T-cell (primary cell): ENCODE measurements at places on chromosomes 4 and X. TPM values are rescaled to one million over a fixed set of nuclear protein-coding genes. Genes with fewer than 3 reads are reported as not detected.

GRCh38 chr4:114601304-114602052 is 2.9 kb downstream of the UGT8 start:
- no peak for DNase-seq

The GLRA3 gene
- not detected for total RNA-seq

The RBM47 gene
- 0.79 TPM for total RNA-seq

- DNase-seq = no peak
These were observed 61.2 kb downstream of the TRIM2 start for GRCh38 chr4:153265306-153266047.

GRCh38 chr4:119113033-119113655 is 22.5 kb upstream of the MYOZ2 start:
- no peak for DNase-seq

The PAK3 gene
- total RNA-seq = 0.79 TPM

GRCh38 chr4:15976456-15977447 is 13.8 kb upstream of the FGFBP2 start:
- DNase-seq = no peak

GRCh38 chr4:17823871-17824669 is 13.3 kb downstream of the NCAPG start:
- DNase-seq = no peak

The TLR2 gene
- total RNA-seq = 2.2 TPM

- DNase-seq = no peak
These were observed 1209.6 kb downstream of the PCDH7 start for GRCh38 chr4:31929676-31930345.

GRCh38 chr4:150906987-150907633 is 108.0 kb downstream of the LRBA start:
- DNase-seq = no peak

DNA sequence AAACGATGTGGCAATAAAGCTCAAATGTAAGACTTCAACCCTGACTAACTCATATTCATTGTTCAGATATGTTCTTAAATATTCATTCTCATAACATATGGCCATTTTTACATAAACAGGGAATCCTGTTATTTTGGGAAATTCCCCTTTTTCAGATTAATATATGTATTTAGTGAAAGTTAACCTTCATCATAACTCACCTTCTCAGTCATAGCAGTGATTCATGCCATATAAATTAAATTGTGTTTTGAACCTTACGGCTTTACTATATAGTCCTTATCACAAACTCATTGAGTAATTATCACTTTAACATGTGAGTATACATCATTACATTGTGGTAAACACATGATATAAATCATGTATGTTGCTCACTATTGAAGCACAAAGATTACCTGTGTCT is 392.5 kb upstream of the TRAM1L1 start:
- no peak for DNase-seq

- DNase-seq = no peak
These were observed 786.1 kb downstream of the PDHA2 start for GRCh38 chr4:96626023-96626422.

DNA sequence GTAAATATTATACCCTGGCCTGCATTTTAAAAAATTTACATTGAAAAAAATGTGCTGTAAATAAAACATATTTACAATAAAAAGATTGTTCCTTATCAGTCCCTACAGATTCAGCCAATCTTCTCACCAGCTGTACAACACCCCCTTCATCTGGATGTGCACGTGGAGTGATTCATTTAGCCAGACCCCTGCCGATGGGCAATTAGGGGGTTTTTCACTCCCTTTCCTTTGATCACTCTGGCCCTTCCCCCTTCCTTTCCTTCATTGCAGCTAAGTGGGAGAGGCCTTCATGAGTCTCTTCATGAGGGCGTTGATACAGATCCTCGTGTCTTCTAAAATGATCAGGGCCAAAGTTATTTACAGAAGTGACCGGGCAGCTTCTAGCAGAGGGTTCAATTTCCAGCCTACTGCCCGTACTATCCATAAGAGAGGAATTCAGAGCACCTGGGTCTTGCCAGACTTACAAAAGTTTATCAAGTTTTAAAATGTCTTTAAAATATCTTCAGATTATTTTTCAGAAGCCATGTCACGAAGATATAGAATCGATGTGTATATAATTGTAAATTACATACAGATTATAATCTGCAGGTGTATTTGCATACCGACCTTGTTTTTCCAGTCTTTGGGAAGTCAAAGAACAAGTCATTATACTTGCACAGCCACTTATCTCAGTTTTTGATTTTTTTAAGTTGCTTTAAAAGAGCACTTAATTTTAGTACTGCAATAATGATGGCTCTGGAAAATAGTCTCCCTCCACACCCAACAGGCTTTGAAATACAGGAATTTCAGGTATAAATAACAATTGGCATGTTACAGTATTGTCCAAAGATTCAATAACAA is 21.4 kb upstream of the RASL11B start:
- DNase-seq = no peak

The C4orf54 gene
- total RNA-seq = not detected

- no peak for DNase-seq
These were observed 2.8 kb downstream of the ERVMER34-1 start for GRCh38 chr4:52748432-52748831.

DNA sequence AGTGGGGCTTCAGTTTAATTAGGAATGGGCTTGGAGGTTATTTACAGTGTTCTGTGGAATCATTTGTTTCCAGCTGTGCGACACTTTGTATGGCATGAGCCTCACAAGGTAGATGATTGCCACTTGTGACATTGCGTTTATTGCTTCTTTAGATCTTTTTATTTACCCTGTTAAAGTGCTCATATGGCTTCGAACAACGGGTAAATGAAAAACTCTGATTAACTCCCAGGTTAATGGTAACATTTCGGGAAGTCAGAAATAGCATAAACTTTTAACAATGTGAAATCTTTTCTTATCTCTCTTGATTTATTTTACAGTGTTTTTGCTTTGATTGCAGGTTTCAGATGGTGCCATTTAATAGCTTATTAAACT is 494.3 kb downstream of the IDS start:
- no peak for DNase-seq

- DNase-seq = no peak
These were observed 87.3 kb downstream of the SCD5 start for GRCh38 chr4:82711158-82711785.

The RAB33A gene
- 13.9 TPM for total RNA-seq

GRCh38 chrX:113390531-113390930 is 549.9 kb upstream of the AMOT start:
- no peak for DNase-seq

- DNase-seq = no peak
These were observed 140.6 kb upstream of the ARX start for GRCh38 chrX:25156323-25156722.

DNA sequence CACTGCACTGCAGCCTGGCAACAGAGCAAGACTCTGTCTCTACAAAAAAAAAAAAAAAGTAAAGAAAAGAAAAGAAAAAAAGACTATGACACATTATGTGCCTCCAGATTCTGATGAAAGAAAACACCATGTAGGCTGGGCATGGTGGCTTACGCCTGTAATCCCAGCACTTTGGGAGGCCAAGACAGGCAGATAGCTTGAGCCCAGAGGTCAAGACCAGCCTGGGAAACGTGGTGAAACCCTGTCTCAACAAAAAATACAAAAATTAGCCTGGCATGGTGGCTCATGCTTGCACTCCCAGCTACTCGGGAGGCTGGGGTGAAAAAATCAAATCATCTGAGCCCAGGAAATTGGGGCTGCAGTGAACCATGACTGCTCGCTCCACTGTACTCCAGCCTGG is 19.4 kb downstream of the THOC2 start:
- no peak for DNase-seq

The GAB3 gene
- 26.2 TPM for total RNA-seq

GRCh38 chr4:176443117-176443516 is 123.4 kb downstream of the SPCS3 start:
- no peak for DNase-seq

DNA sequence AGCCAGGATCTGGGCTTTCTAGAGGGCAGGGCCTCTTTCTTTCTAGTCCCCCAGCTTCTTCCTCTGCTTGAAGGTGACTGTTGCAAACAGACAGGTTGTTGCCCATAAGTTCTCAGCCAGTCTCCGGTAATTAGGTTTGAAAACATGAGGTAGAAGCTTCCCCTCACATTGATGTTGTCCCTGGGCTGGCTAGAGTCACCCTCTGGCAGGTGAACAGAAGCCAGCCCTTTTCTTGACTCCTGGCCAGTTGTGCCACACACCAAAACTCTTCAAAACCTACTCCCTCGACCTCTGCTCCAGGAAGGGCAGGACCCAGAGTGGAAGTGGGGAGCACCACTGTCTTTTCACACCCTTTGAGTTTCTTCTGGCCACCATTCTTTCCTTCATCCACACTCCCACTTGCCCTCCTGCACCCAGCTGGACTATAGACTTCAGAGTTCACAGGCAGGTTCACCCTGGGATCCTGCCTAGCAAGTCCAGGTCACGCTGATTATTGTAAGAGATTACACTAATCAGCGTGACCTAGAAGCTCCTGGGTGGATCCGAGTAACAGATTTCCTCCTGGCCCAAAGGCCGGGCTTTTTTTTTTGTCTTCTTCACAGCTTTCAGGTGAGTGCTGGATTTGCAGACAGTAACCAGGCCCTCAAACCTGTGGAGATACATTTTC is 37.4 kb upstream of the ARHGAP6 start:
- DNase-seq = no peak

GRCh38 chrX:150150076-150150779 is 211.9 kb upstream of the EOLA2 start:
- DNase-seq = no peak

DNA sequence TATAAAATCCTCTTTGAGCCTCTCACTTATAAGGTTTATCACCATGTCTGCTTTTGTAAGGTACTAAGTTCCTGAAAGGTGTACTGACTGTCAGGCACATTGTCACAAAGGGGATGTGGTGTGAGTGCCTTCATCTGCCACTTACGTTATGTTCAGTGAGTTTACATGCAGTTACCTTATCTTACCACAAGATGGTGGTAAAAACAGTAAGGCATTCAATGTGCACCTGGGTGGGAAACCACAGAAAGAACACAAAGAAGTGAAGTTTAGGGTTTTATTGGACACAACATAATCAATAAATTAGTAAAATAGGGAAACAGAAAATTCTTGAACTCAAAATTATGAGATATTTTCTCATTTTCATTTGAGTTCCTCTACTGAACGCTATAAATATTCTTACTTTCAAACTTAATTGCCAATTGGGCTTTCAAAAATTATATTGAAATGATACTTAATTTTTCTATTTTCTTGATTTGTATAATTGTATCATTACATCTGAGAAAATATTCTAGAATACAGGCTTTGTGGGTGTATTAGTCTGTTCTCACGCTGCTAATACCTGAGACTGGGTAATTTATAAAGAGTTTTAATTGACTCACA is 650.8 kb downstream of the PCDH7 start:
- no peak for DNase-seq

The FRG2 gene
- total RNA-seq = not detected

DNA sequence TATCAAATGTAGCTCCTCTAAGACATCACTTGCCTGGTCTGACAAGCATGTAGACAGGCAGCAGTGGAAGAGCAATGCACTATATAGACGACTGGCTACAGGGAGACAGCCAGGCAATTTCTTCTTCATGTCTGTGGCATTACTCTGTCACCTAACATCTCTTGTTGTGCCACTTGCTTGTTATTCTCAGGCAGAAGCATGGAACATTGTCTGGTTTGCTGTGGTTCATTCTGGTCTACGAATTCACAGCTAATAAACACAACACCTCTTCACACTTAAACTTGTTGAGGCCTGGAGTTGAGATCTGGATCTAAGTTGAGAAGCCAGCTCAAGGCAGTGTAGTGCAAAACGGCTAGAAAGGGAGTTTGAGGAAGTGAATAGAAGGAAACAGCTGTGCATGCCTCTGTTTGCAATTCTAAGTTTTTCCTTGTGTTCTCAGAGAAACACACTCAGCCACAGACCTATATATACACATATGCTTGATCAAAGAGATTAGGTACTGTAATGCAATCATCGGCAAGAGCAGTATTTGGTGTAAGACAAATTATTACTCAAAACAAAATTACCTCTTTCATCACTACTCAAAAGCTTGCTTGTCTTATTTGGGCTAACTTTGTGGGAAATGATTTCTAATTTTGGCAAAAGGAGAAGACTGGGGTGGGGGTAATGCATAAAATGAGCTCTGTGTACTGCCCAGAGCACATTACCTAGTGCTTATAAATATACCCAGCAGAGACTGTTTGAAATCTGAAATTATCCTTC is 243.8 kb downstream of the PPP3CA start:
- no peak for DNase-seq

DNA sequence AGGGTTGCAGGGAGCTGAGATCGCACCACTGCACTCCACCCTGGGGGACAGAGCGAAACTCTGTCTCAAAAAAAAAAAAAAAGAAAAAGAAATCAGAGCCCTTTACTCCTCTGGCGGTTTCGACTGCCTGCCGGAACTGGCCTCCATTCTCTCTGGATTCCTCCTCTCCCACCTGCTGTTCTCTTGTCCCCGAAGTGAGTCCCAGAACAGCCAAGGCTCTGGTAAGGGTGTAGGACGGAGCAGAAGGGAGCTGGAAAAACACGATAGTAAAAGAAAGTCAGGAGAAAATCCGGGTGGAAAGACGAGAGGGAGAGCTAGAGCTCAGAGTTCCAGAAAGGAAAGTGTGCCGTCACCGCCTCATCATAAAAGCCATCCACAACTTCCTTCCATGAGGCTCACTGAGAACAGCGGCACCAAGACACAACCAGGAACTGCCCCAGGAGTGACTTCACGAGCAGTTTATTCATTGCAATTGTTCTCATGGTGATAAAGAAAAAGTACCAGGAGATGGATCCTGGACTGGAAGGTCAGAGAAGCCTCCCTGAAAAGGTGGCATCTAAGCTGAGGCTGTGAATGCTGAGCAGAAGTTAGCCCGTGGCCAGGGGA is 12.3 kb downstream of the TLR3 start:
- DNase-seq = no peak

The TMEM255A gene
- total RNA-seq = not detected

The IQSEC2 gene
- 1.4 TPM for total RNA-seq

DNA sequence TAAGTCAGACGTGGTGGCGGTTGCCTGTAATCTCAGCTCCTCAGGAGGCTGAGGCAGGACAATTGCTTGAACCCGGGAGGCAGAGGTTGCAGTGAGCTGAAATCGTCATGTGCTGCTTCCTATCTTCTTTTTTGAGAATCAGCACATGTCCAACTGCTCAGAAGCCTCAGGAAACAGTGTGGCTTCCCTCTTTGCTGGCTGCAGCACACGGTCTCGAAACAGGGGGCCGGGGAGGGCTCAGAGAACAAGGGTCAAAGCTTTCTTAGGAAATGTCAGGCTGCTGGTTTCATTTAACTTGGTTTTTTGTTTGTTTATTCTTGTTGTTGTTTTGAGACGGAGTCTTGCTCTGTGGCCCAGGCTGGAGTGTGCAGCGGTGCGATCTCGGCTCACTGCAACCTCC is 31.3 kb downstream of the CRLF2 start:
- DNase-seq = no peak

The KLHL15 gene
- total RNA-seq = 7.7 TPM

DNA sequence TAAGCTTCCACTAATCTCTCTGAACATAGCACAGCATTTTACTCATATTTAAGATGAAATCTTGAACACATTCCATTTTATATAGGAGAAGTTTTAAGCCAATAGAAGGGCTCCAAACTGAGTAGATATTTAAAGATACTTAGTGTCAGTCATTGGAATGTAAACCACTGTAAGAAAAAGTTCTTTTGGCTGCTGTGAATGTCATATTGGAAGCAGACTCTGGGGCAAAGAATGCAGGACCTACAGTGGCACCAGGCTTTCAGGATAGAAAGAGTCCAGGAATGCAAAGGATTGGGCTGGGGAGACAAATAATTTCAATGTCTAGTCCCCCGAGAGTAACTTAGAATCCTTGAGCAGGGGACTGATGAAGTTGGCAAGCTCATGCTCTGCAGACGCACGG is 1047.7 kb downstream of the STIM2 start:
- no peak for DNase-seq
